Thyroid gland (tissue), 4 donors: ENCODE measurements at places on chromosomes 6 and 20. TPM values are rescaled to one million over a fixed set of nuclear protein-coding genes. Genes with fewer than 3 reads are reported as not detected.

GRCh38 chr20:6100246-6100645 is 22.6 kb downstream of the FERMT1 start:
- DNase-seq = no peak

DNA sequence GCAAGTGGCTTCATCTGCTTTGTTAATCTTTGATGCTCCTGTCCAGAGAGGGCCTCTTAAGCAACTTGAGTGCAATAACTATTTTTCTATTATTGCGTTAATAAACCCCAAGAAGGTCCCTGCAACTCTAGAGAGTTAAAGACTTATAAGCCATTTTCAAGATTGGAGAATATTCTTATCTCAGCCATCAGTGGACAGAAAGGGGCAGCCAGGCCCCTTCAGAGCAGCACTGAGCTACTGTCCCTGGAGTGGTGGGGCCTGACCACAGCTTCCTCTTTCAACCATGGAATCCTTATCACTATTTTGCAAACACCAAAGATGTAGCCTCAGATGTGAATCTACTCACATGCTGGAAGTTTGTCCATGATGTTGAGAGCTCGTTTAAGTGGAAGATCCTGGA is 2.8 kb upstream of the MAS1L start:
- DNase-seq = no peak

Gene PXDC1
- 86.7 TPM for total RNA-seq

Gene PTK7
- total RNA-seq = 58.9 TPM

GRCh38 chr6:149265945-149266344 is 51.6 kb upstream of the TAB2 start:
- DNase-seq = no peak

Gene ZNF165
- total RNA-seq = 4.8 TPM

GRCh38 chr6:3456898-3457709 is at the start of gene SLC22A23:
Gene SLC22A23, minus strand, starts transcription at chr6:3457050. Its CDS starts 491 bp downstream, at chr6:3456559.
- peak; percentile 85 for DNase-seq

DNA sequence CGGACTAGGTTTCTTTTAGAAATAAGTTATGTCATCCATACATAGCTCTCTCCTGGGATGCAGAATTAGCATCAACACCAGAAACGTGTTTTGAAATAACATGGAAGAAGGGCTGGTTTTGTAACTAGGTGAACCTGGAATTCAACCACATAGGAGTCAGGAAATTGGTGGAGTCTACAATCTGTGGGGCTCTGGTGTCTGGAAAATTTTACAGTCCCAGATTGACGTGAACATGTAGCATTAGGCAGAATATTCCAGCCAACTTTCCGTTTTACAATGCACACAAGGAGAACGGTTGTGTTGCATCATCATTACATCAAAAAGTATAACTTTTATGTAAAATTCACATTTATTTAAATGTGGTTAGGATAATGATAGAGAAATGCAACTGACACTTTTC is 1.9 kb downstream of the KCNQ5 start:
- DNase-seq = no peak

- DNase-seq = no peak
Measured at GRCh38 chr6:155067956-155068615, 73.0 kb downstream of the TIAM2 start.

- DNase-seq = no peak
Measured at GRCh38 chr20:36466089-36466488, 75.2 kb upstream of the MYL9 start.

DNA sequence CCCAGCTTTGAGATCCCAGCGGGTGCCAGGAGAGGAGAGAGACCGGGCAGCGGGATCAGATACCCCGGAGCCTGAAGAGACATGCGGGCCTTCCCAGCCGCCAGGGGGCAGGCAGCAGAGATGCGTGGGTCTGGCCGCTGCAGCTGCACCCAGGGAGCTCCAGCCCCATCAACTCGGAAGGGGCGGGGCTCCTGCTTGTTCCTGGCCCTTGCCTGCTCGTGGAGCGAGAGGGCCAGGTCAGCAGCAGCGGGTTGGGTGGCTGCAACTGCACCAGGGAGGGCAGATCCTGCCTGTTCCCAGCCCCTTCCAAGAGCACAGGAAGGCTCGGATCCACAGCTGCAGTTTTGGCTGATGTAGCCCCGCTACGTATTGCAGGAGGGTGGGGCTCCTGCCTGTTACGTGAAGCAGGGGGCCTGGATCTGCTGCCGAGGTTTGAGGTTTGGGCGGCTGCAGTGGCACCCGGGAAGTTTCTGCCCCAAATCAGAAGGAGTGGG is 532.8 kb downstream of the RFPL4B start:
- DNase-seq = peak; percentile 61

DNA sequence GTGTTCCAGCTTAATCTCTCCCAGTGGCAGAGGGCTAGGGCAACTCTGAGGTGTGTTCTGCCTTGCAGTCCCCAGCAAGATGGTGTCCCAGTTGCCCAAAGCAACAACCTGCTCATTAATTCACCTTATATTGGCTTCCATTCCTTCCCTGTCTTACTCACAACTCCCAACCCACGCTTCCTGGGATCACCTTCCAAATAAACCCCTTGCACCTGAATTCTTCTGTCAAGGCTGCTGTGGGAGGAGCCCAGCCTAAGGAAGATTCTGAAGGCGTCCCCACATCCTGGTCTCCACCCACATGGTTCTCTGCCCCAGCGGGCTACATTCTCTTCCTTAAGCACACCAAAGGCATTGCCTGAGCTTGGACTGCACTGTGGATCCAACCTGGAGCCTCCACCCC is 116.6 kb upstream of the MAFB start:
- DNase-seq = no peak

GRCh38 chr6:43977404-43978111 is 149.7 kb downstream of the MRPL14 start:
- DNase-seq = no peak

Gene HLA-DPA1
- 15.4 TPM for total RNA-seq

Gene RAE1
- 17.5 TPM for total RNA-seq

DNA sequence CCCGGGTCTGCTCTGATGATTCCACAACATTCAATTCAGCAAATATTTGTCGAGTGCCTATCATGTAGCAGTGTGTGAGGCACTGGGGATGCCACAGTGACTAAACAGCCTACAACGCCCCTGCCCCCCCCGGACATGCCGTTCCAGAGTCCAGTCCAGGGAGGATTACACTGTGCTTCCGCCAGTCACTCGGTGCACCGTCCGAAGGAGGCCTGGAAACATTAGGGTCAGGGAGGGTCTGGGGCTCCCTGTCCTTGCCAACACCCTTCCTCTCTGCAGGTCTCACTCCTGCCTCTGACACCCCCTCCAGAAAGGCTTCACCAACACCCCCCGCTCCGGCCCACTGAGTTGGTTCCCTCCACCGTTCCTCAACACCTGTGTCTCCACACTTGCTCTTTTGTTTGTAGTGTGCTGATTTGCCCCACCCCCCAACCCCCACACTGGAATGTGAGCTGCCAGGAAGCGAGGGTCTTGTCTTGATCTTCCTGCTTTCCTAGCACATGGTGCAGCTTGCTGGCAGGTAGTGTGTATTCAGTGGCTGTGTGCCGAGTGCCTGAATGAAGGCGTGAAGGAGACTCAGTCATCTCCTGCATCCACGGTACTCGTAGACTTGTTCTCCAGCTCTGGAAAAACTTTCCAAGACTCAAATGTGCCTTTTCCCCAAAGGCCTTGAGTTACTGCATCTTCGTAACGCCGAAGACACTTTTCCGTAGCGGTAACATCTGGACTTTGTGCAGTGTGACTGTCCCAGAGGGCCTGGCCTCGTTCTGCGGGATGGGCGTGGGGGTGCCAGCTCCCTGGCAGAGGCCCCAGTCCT is 150.4 kb downstream of the ZDHHC14 start:
- no peak for DNase-seq

DNA sequence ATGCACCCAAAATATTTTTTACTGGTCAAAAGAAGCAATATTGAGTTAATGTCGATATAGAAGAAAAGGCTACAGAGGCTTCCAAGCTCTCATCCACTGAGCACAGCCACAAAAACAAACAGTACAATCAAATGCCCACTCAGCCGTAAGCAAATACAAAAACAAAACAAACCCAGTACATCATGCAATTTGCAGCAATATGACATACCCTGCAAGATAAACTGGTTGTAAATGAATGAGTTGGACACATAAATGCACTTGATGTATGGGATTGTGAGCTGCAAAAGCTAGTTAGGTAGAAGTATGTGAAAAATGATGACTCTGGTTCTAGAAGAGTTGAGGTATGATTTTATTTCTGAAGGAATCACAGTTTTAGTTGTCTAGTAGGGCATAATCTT is 83.9 kb downstream of the SESN1 start:
- peak; percentile 17 for DNase-seq

Gene C20orf202
- 0.27 TPM for total RNA-seq

GRCh38 chr6:27066381-27066780 is 181.1 kb upstream of the PRSS16 start:
- DNase-seq = no peak

DNA sequence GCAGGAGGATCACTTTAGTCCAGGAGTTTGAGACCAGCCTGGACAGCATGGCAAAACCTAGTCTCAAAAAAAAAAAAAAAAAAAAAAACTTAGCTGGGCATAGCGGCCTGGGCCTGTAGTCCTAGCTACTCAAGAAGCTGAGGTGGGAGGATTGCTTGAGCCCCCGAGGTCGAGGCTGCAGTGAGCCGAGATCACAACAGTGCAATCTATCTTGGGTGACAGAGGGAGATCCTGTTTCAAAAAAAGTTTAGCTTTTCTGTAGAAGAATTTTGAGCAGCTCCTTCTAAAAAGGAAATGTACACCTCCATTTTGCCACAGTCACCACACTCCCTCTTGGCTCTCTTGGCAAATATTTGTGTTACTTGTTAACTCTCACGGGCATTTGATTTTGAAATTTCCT is 505.8 kb downstream of the DOK5 start:
- no peak for DNase-seq

Gene SCUBE3
- total RNA-seq = 45.5 TPM

DNA sequence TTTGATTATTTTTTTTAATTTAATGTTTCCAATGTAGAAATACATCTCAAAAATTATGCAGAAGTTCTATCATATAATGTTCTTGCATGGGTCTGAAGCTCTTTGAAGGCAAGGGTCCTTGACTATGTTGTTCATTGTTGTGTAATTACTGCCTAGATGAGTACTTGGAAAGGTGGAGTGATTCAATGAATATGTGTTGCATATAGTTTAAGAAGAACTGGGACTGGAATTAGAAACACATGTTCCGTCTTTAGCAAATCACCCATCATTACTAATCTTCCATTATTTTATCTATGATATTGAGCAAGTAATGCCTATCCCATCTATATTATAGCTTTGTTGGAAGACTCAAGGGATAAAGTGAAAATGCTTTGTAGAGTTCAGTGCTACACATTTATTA is 147.3 kb downstream of the LAMA2 start:
- DNase-seq = no peak

Gene CCN2
- total RNA-seq = 40.1 TPM

DNA sequence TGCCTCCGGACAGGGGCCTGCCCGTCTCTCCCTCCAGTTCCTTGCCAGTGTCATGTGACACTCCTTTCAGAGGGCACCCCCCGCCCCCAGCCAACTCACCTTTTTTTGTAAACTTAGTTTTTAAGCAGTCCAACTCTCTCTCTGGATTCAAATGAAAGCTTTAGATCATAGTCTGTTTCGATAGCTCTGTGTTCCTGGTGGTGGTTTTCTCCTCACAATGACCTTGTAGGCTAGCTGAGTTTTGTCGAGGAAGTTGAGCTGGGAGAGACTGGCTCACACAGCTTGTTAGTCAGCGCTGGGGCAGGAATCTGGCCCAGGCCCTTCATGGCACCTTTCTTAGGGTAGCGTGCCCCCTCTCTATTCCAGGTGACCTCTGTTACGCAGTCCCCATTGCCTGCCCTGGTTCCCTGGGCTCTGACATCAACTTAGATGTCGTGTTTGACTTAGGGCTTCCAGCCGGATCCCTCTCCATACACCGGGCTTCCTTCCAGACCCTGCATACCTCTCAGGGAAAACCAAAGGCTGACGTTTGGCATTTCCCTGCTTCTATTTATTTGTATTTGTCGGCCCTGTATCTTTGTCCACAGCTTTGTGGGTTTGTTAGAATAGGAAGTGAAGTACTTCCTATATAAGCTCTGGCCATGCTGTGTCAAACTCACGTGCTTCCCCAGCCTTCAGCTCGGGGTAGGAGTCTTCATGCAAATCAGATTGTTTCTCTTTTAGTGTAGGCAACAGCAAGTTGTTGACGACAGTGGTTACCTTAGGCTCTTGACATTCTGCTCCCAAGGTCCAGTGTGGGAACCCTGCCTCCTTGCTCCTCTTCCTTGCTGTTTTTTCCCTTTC is 12.7 kb downstream of the IGF2R start:
- peak; percentile 36 for DNase-seq

- DNase-seq = no peak
Measured at GRCh38 chr20:36084897-36085613, 69.5 kb upstream of the EPB41L1 start.

Gene LPA
- not detected for total RNA-seq

Gene RHAG
- total RNA-seq = not detected

DNA sequence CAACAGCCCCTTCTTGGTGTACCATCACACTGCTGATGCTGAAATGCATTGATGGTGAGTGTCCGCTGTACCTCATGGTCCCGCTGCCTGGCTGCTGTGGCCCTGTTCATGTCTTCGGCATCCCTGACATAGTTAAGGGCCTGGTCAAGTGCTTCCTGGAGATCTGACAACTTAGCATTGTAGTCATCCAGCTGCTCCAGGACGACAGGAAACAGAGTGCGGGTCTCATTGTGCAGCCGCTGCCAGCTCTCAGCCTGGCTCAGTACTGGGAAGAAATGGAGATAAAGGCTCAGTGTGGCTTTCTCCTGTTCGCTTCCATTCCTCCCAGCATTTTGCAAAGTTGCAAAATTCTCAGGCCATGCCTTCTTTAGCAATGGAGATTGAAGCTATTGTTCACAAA is 81.8 kb downstream of the LAMA4 start:
- DNase-seq = no peak

Gene OTOR
- total RNA-seq = not detected

GRCh38 chr6:139753198-139753861 is 378.9 kb upstream of the CITED2 start:
- DNase-seq = no peak

DNA sequence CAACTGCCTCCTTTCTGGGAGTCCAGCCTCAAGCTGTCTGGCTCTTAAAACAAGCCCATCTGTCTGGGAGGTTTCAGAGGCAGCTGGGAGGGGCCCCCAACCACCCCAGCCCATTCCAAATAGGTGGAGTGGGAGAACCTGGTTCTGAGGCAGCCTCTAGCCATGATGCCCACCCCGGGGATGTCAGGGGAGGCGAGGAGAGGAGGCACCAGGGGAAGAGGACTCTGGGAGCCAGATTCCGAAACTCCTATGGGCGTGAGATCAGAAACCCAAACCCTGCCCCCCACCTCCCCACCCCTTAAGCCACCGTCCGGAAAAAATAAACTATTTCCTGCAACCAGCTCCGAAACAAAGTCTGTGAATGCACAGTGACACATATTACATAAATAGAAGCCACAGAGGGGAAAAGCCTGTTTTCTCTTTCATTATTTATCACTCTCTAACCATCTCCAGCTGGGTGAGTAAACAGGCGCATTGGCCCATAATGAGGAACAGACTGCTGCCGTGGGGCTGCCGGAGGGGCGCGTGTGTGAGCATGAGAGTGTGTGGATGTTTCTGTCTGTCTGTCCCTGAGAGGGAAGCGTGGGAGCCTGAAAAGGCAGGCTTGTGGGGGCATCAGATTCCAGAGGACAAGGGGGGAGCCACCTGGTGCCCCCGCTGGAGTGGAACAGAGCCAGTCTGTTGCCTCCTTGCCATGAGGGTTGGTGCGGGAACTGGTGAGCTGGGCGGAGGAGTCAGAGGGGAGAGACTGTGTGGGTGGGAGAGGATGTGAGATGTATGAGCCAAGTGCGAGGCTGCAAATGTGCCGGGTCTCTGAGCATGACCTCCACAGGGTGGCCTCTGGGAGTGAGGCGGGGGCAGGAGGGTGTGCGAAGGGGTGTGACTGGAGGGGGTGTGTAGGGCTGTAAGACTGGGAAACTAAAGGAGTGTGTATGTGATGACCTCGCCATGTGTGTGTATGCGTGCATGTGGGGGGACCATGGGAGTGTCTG is 14.3 kb upstream of the FOXP4 start:
- DNase-seq = no peak

Gene CALHM5
- total RNA-seq = 0.67 TPM

Gene MED23
- total RNA-seq = 47.5 TPM
